A549 treated with Mapracorat at 1 μM for 4 hours (cell line): ENCODE measurements at places on chromosomes 7 and 10. TPM values are rescaled to one million over a fixed set of nuclear protein-coding genes. Genes with fewer than 3 reads are reported as not detected.

Gene HMX2
- 0.08 to 0.23 TPM (median 0.14 TPM) in 4 of 5 replicates, not detected in the other for total RNA-seq

Gene MRLN
- total RNA-seq: not detected in 5 replicates

Gene CFAP43
- 0.14 to 0.36 TPM (median 0.20 TPM) in 5 replicates for total RNA-seq

Gene KLLN
- 0.41 to 0.66 TPM (median 0.49 TPM) in 5 replicates for total RNA-seq

Gene TMEM270
- total RNA-seq: 0.16 to 0.40 TPM (median 0.22 TPM) in 3 of 5 replicates, not detected in the others

Gene CALML5
- total RNA-seq: not detected in 5 replicates

Gene TBXAS1
- total RNA-seq: 12.5 to 15.0 TPM (median 14.7 TPM) in 5 replicates
